ENCODE measurements at places on chromosomes 5 and 9.

DNA sequence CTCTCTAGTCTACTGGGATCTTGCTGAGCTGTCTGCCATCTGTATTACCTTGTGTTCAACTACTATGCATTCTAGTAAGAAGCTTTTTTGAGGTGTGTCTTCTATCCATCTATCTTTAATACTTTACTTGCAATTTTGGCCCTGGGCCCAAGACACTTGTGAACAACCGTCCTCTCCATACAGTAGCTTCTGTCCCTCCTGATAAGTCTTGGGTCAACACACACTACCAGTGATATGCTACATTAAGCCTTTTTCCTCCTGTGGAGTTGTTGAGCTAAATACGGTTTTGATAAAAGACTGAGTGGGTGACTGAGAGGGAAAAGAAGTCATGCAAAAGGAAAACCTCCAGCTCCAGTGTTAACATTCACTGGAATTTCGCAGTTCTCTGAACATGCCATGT lies 133.3 kb upstream of the PCA3 start:
- DNase-seq: no peak

- no peak for DNase-seq
Observed at GRCh38 chr5:171137768-171138525, 171.1 kb upstream of the TLX3 start.

- DNase-seq: no peak
Observed at GRCh38 chr9:127977884-127978647, 2.7 kb downstream of the EEIG1 start.

GRCh38 chr5:387491-388265 lies 55.3 kb upstream of the EXOC3 start:
- DNase-seq: no peak

DNA sequence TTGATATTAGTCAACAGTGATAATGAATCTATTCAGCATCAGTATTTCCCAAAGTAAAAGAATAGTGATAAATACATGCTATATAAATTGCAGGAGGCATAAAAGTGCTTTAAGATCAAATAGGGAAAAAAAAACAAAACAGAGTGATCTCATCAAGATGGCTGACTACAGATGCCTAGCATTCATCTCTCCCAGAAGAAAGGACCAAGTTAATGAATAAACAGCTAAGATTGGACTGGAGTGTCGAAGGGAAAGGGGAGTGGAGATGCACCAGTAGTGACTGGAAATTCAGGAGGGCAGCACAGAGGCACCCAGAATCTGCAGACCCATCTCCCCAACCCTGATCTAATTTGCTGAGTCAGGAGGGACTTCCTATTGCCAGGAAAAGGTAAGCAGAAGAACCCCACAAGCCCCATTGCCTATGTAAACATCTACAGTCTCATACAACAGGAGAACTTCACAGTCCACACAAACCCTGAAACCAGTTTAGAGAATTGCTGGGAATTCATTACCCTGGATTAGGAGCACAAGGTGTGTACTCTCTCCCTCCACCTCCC lies 699.4 kb downstream of the PTPRD start:
- no peak for DNase-seq

GRCh38 chr9:118963674-118964073 lies 405.6 kb downstream of the BRINP1 start:
- DNase-seq: no peak

DNA sequence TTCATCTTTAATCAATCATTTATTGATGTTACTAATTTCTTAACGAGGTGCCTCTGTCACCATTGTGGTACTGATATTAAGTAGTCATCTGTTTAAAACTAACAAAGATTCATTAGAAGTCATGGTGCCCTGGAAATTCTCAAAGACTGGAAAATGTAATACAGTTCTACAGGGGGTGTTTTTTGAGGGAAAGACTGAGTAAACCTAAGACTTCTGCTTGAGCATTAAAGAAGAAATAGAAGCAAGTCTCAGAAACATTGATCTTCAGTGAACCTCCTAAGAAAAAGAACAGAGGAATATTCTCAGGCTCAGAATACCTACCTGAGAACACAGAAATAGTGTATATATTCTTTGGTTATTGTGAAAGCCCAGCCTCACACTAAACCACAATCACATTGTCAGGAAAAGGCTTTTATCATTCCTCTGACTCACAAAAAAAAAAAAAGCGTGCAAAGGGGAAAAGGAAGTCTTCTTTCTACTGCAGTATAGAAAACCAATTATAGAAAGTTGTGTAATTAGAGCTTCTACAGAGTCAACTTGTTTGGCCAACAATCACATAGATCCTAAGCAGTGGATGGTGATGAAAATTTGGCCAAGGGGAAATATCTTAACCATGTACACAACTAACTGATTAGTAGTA lies 60.8 kb downstream of the HINT1 start:
- no peak for DNase-seq

GRCh38 chr5:91419571-91420537 lies 36.7 kb upstream of the ARRDC3 start:
- peak; percentile 26 for DNase-seq

DNA sequence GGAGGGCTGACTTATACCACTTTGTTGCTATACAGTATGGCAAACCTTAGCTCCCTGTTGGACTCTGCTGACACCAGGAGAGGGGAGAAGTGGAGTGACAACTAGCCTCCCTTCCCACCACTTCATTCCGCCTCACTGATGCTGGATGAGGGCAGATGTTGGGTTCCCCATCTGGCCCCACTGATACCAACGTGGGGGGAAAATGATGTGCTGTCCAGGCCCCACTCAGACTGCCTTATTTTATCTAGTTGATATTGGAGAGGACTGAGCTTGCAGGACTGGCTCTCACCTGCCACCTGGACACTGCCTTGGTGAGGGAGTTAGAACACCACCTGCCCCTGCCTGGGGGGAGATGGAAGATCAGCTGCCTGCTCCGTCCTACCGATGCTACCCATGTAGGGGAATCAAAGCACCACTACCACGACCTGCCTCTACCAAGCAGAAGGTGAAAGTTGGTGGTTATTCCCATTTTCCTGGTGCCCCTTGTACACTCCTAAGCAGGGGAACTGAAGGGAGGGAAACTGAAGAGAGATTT lies 292.1 kb downstream of the GADD45G start:
- no peak for DNase-seq

- peak; percentile 48 for DNase-seq
Observed at GRCh38 chr5:172423379-172424110, 30.8 kb downstream of the SH3PXD2B start.

DNA sequence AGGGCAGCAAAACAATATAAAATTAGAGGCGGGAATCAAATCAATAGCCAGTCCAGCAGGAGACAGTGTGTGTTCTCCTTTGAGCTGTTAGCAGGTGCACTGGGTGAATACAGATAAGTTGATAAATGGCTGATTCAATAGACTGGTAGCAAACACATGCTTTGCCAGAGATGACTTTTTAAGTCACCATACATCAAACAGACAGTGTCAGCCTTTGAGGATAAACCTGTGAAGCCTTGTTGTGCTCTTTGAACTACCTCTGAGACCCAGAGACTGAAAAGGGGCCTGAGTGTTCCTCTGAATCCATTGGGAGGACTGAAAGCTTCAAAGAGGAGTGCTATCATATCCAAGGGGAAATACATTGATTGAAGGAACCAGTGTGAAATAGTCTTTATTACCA lies 301.9 kb downstream of the RASEF start:
- no peak for DNase-seq
